Natural killer cell (primary cell): ENCODE measurements at places on chromosomes 13 and 19. TPM values are rescaled to one million over a fixed set of nuclear protein-coding genes. Genes with fewer than 3 reads are reported as not detected.

OR10H4 gene
- not detected for total RNA-seq

PSG11 gene
- total RNA-seq, result not detected

APC2 gene
- total RNA-seq, result 0.14 TPM

SLC8A2 gene
- not detected for total RNA-seq

CYP2A6 gene
- not detected for total RNA-seq

TJP3 gene
- 1.1 TPM for total RNA-seq

CYP4F12 gene
- total RNA-seq, result 3.9 TPM

AMER2 gene
- not detected for total RNA-seq

TLE6 gene
- 2.2 TPM for total RNA-seq

DNA sequence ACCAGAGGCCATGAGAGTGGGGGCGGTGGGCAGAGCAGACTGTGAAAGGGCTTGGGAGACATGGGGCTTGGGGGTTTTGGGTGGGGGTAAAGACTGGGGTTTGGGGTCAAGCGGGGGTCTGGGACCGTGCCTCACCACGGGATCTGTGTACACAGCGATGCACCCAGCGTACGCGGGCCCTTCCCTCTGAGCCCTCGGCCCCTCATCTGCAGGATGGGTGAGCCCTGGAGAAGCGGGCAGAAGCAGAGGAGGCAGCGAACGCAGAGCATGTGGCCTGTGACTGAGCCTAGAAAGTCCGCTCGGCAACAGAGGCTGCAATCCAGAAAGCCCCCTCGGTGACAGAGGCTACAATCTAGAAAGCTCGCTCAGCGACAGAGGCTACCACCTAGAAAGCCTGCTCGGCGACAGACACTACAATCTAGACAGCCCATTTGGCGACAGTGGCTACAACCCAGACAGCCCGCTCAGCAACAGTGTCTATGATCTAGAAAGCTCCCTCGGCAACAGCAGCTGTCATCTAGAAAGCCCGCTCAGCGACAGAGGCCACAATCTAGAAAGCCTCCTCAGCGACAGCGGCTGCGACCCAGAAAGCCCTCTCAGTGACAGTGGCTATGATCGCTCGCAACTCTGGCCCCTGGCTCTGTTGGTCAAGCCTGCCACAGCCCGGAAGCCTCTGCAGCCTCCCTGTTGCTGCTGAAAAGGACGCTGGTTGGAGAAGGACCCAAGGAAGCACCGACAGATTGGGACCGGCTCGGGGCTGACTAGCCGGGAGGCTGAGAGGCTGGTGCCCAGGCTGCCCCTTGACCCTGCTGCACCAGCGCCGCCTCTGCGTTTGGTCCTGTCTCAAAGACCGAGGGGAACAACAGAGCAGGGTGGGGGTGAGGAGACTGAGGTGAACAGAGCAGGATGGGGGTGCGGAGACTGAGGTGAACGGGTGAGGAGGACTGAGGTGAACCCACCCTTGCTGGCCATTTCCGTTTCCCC lies 68.6 kb downstream of the SPACA7 start:
- H3K4me3 ChIP-seq, result no peak overlapping the region
- no peaks in the 10 kb centered on the region for H3K4me1 ChIP-seq
- no peaks in the 10 kb centered on the region for H3K27me3 ChIP-seq
- no peak overlapping the region for H3K27ac ChIP-seq

DNA sequence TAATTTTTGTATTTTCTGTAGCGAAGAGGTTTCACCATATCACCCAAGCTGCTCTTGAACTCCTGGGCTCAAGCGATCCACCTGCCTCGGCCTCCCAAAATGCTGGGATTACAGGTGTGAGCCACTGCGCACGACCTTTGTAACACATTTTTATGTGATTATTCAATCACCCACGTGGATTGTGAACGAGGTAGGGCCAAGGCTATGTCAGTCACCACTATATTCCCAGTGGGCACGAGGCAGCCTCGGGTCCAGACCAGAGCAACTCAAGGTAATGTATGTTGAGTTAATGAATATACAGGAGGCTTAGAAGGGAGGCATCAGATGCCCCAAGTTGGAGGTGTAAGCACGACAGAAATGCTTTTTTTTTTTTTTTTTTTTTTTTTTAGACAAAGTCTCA lies 8.9 kb downstream of the PTGIR start:
- no peaks in the 10 kb centered on the region for H3K36me3 ChIP-seq
- H3K27ac ChIP-seq, result no peak overlapping the region
- DNase-seq, result no peak
- no peaks in the 10 kb centered on the region for H3K27me3 ChIP-seq
- H3K4me1 ChIP-seq, result peaks cover 63% of the 10 kb centered on the region

GRCh38 chr13:106115081-106115480 lies 420.4 kb downstream of the EFNB2 start:
- no peak overlapping the region for H3K27ac ChIP-seq
- H3K36me3 ChIP-seq, result no peaks in the 10 kb centered on the region
- DNase-seq, result no peak
- no peaks in the 10 kb centered on the region for H3K4me1 ChIP-seq
- H3K27me3 ChIP-seq, result no peaks in the 10 kb centered on the region
- H3K4me3 ChIP-seq, result no peak overlapping the region

GRCh38 chr13:87779426-87779825 lies 108.3 kb downstream of the SLITRK5 start:
- H3K27me3 ChIP-seq, result no peaks in the 10 kb centered on the region
- no peak overlapping the region for H3K4me3 ChIP-seq
- no peaks in the 10 kb centered on the region for H3K36me3 ChIP-seq

GRCh38 chr13:86922936-86923335 lies 748.2 kb upstream of the SLITRK5 start:
- H3K27me3 ChIP-seq, result no peaks in the 10 kb centered on the region
- no peak for DNase-seq
- no peak overlapping the region for H3K27ac ChIP-seq
- no peaks in the 10 kb centered on the region for H3K4me1 ChIP-seq
- no peaks in the 10 kb centered on the region for H3K36me3 ChIP-seq

GRCh38 chr19:35115177-35115951 lies at the start of gene FXYD3:
Gene FXYD3, plus strand, starts transcription at chr19:35115823. Its CDS starts 3,554 bp downstream, at chr19:35119377.
- peaks cover 5% of the 10 kb centered on the region for H3K27me3 ChIP-seq
- peaks cover 7% of the 10 kb centered on the region for H3K4me1 ChIP-seq
- H3K27ac ChIP-seq, result no peak within 1 kb of the TSS
- H3K36me3 ChIP-seq, result no peaks in the 10 kb centered on the region
- H3K4me3 ChIP-seq, result no peak within 1 kb of the TSS

GRCh38 chr13:24052547-24053518 lies 107.7 kb upstream of the SPATA13 start:
- no peak overlapping the region for H3K4me3 ChIP-seq

- no peak for DNase-seq
- H3K36me3 ChIP-seq, result peaks cover 35% of the 10 kb centered on the region
- no peak overlapping the region for H3K4me3 ChIP-seq
- H3K4me1 ChIP-seq, result no peaks in the 10 kb centered on the region
- no peak overlapping the region for H3K27ac ChIP-seq
Observed at GRCh38 chr13:40758811-40759210, 12.2 kb downstream of the MRPS31 start.

- H3K27me3 ChIP-seq, result no peaks in the 10 kb centered on the region
- no peak for DNase-seq
- no peaks in the 10 kb centered on the region for H3K4me1 ChIP-seq
- H3K36me3 ChIP-seq, result no peaks in the 10 kb centered on the region
Observed at GRCh38 chr13:37954191-37954590, 84.6 kb upstream of the TRPC4 start.

- H3K27me3 ChIP-seq, result no peaks in the 10 kb centered on the region
- H3K4me3 ChIP-seq, result no peak overlapping the region
- H3K4me1 ChIP-seq, result no peaks in the 10 kb centered on the region
- H3K36me3 ChIP-seq, result no peaks in the 10 kb centered on the region
- no peak for DNase-seq
Observed at GRCh38 chr13:111926501-111927180, 140.3 kb upstream of the SOX1 start.

- DNase-seq, result no peak
- H3K27me3 ChIP-seq, result no peaks in the 10 kb centered on the region
- H3K4me3 ChIP-seq, result no peak overlapping the region
- peaks cover 68% of the 10 kb centered on the region for H3K4me1 ChIP-seq
- H3K27ac ChIP-seq, result no peak overlapping the region
- peaks cover 67% of the 10 kb centered on the region for H3K36me3 ChIP-seq
Observed at GRCh38 chr13:114031631-114032030, 57.8 kb upstream of the C13orf46 start.

GRCh38 chr19:37243206-37243632 lies 25.2 kb downstream of the ZNF383 start:
- DNase-seq, result no peak
- no peak overlapping the region for H3K27ac ChIP-seq
- no peaks in the 10 kb centered on the region for H3K27me3 ChIP-seq

GRCh38 chr13:42041684-42042035 lies 6.8 kb upstream of the DGKH start:
- peak; percentile 19 for DNase-seq
- H3K27ac ChIP-seq, result no peak overlapping the region
- H3K4me3 ChIP-seq, result peak overlapping the region; percentile 62
- no peaks in the 10 kb centered on the region for H3K36me3 ChIP-seq
- peaks cover 13% of the 10 kb centered on the region for H3K27me3 ChIP-seq
- H3K4me1 ChIP-seq, result peaks cover 19% of the 10 kb centered on the region

DNA sequence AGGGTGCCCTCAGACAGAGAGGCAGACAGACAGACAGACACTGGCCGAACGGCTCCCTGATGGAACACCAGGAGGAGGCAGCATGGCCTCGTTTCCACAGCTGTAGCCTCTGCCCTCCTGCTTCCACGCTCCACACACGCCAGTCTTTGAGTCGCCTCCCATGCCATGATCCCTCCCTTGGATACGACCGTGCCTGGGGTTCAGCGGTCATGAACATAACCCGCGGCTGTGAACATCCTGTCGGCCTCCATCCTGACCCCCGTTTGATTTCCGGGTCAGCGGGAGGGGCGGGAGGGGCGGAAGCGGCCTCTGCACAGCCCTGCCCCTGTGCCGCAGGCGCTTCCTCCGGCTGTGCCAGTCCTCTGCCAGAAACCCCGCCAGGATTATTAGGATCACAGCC lies 23.4 kb downstream of the GP6 start:
- H3K4me1 ChIP-seq, result no peaks in the 10 kb centered on the region
- H3K4me3 ChIP-seq, result peak overlapping the region; percentile 39
- no peak for DNase-seq
- H3K27me3 ChIP-seq, result no peaks in the 10 kb centered on the region
- H3K27ac ChIP-seq, result peak overlapping the region; percentile 65

DNA sequence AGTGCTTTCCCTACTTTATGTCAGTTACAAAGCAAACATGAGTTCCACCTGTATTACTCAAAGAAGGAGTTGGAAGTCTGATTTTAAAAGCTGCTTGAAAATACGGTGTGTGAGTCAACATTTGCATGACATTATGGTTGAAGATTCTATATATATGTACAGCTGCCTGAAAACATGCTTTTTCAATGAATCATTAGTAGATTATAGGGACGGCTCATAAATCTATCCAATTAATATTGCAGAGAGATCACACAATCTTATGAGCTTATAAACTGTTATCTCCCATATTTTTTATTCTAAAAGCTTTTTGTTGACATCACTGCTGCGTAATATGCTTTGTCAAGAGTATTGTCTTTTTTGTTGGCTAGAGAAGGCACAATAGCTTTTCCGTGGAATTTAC lies 873.8 kb downstream of the SLITRK6 start:
- H3K27ac ChIP-seq, result no peak overlapping the region
- no peaks in the 10 kb centered on the region for H3K27me3 ChIP-seq
- no peak for DNase-seq
- no peaks in the 10 kb centered on the region for H3K36me3 ChIP-seq
- H3K4me1 ChIP-seq, result no peaks in the 10 kb centered on the region
- no peak overlapping the region for H3K4me3 ChIP-seq

- no peak for DNase-seq
- no peak overlapping the region for H3K27ac ChIP-seq
- H3K4me1 ChIP-seq, result no peaks in the 10 kb centered on the region
Observed at GRCh38 chr13:111790621-111791020, 276.3 kb upstream of the SOX1 start.

GRCh38 chr13:44350775-44351504 lies 22.7 kb upstream of the SERP2 start:
- H3K36me3 ChIP-seq, result no peaks in the 10 kb centered on the region
- H3K27me3 ChIP-seq, result no peaks in the 10 kb centered on the region
- no peak overlapping the region for H3K4me3 ChIP-seq
- peaks cover 25% of the 10 kb centered on the region for H3K4me1 ChIP-seq
- no peak overlapping the region for H3K27ac ChIP-seq

- DNase-seq, result peak; percentile 77
- peak overlapping the region; percentile 15 for H3K4me3 ChIP-seq
- H3K27me3 ChIP-seq, result peaks cover 63% of the 10 kb centered on the region
Observed at GRCh38 chr19:10292206-10292788, 2.5 kb downstream of the ICAM5 start.
